Choroid plexus epithelial cell (primary cell): ENCODE measurements at places on chromosomes 13 and 19.

GRCh38 chr13:101567841-101568240 lies 115.4 kb downstream of the ITGBL1 start:
- DNase-seq, result no peak

DNA sequence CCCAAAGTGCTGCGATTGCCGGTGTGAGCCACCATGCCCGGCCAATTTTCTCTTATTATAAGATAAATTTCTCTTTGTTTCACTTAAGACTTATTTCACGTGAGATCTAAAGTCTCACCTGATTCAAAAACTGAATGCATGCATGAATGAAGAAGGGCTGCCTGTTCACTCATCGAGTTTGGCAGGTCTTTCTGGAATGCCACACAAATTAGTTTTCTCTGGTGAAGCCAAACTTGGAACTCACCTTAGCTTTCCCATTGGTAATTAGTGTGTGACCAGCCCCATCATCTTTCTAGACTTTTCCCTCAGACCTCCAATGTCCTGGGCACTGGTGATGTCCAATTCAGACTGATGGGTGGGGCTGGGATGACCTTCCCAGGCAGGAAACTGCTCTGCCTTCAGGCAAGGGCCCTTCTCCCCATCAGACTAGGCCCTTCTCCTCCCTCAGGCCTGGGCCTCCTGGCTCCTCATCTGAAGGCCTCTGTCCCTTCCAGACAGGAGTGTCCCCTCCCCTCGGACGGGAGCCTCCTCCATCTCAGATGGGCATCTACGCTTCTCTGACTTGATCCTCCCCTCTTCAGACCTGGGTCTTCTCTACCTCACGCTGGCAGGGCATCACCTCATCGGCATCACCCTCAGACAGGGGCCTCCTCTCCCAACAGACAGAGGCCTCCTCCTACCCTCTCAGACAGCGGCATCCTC lies 14.4 kb downstream of the C3 start:
- DNase-seq, result no peak

DNA sequence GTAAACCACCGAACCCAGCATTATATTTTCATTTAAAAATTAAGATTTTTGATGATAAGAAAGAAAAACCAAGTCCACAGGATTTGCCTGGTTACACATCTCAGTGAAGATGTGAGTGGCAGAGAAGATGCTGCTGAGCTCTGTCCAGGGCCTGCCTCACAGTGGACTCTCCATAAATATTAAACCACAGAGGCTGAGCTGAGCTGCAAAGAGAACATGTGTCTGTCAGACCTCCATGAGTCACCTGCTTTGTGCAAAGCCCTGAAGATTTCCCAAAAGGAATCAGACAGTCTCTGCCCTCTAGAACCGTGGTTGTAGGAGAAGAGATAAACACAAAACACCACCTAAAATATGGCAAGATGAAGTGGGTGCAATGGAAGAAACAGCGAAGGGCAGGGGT lies 127.2 kb upstream of the TSC22D1 start:
- DNase-seq, result peak; percentile 72

DNA sequence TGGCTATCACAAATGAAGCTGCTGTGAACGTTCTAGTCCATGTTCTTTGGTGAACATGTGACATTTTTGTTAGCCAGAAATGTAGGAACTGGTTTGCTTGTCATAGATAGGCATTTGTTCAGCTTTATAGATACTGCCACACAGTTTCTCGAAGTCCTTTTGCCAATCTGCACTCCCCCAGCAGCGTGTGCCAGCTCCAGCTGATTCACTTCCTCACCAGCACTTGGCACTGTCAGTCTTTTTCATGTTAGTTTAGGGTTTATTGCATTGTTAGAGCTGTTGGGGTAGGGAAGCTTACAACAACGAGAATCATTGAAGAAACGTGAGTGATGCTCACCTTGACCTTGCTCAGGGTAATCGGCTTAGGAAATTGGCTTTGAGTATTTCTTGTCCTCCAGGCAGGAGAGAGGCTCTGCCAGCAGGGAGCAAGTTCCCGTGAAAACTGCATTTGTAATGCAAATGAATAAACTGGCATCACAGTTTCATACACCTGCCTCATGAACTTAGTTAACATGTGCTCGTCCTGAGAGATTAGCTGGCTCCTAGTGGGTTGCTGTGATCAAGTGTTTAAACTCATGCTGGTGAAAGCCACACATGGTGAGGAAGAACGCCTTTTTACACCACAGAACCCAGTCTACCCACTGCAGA lies 83.9 kb downstream of the ING1 start:
- no peak for DNase-seq

GRCh38 chr13:57137585-57137984 lies 3.1 kb upstream of the PRR20A start:
- DNase-seq, result no peak

- DNase-seq, result no peak
Measured at GRCh38 chr13:100300708-100301107, 211.8 kb downstream of the PCCA start.

- DNase-seq, result no peak
Measured at GRCh38 chr19:7482584-7483439, 6.0 kb downstream of the PEX11G start.

- peak; percentile 84 for DNase-seq
Measured at GRCh38 chr19:29666578-29667386, 1.5 kb downstream of the PLEKHF1 start.

DNA sequence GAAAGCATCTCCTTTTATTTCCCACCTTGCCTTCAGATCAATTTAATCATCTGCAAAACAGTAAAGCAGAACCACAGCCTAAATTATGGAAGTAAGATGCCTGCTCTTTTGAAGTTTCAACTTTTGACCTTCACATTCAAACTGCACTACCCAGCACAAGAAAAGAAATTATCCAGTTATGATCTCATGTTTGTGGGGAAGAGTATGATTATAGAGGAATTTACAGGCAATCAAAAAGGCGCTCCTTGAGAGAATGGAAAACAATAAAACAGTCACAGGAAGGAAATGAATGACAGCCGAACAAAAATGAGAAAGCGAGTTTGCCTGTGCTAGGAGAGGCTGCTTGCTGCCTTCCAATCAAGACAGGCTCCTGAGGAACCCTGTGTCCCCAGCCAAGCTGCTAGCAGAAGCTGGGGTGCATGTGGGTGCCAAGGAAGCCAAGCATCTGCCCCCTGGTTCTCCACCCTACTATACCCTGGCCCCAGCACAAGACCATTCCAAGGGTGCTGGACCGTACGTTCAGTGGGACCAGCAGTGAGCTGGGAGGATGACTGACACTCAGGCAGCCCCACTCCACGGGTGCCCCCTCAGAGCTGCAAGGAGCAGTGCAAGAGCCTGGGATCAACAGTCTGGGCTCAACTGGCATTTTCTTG lies 47.8 kb downstream of the PEPD start:
- peak; percentile 29 for DNase-seq

DNA sequence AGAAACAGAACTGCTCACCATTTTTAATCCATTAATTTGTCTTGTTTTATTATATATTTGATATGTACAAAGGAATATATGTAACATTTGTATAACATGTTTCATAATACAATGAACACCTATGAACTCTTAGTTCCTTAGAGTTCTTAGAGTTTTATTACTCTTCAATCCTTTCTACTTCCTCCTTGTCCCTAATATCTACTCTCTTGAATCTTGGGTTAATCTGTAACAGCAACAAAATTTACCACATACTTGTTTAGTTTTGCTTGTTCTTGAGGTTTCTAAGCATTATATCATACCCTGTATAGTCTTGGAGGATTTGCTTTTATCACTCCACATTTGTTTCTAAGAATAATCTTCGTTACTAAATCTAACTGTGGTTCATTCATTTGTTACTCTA lies 151.4 kb downstream of the PDS5B start:
- DNase-seq, result no peak

GRCh38 chr13:35144166-35144890 lies 202.3 kb downstream of the NBEA start:
- DNase-seq, result no peak

DNA sequence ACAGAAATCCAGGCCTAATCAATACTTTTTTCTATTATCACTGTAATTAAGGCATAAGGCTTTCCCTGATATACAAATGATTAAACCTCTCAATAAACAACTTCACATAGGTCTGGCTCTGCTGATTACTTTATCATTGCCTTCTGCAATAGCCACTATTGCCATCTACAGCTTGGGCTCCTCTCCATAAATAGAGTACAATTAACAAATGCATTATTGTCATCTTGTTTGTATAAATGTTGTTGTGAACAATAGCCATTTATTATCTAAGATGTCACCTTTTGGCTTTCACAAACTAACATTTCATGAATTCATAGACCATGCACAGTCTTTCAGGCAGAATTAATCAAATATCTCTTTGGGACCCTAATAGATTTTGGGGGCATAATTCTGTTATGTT lies 53.3 kb downstream of the NHLRC3 start:
- no peak for DNase-seq

GRCh38 chr13:98233127-98233526 lies 56.1 kb upstream of the RNF113B start:
- DNase-seq, result no peak

- peak; percentile 77 for DNase-seq
Measured at GRCh38 chr19:44657211-44657921, 13.7 kb downstream of the PVR start.

- DNase-seq, result no peak
Measured at GRCh38 chr19:49474542-49474924, 518 bp downstream of the FLT3LG start.

- DNase-seq, result no peak
Measured at GRCh38 chr13:28012896-28013295, 24.4 kb upstream of the URAD start.

GRCh38 chr19:455031-455705 lies 5.7 kb downstream of the SHC2 start:
- DNase-seq, result no peak

- no peak for DNase-seq
Measured at GRCh38 chr19:5387472-5387871, 46.9 kb upstream of the PTPRS start.

GRCh38 chr19:31347828-31348392 lies 1.3 kb downstream of the TSHZ3 start:
- DNase-seq, result peak; percentile 29

DNA sequence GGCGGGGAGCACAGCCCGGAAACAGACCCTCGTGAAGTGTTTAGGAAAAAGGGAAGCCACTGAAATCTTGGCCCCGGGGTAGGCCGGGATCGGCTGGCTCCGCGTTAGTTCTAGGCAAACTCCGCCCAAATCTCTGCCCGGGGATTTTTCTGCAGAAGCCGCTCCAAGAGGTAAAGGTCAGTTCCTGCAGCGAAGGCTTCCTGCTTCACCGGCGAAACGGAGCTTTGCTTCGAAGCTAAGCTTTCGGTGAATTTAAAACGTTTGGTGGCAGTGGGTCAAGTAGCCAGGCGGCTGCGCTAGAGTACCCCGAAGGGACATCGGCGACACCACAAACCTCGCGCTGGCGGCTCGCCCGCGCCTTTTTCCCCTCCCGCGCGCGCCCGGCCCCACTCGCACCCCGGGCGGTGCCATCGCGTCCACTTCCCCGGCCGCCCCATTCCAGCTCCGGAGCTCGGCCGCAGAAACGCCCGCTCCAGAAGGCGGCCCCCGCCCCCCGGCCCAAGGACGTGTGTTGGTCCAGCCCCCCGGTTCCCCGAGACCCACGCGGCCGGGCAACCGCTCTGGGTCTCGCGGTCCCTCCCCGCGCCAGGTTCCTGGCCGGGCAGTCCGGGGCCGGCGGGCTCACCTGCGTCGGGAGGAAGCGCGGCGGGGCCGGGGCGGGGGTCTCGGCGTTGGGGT lies 441 bp downstream of the GJB2 start:
- DNase-seq, result peak; percentile 31

GRCh38 chr19:14118165-14119051 lies 846 bp upstream of the PRKACA start:
- DNase-seq, result peak; percentile 78

GRCh38 chr19:33134571-33135041 lies 2.7 kb downstream of the WDR88 start:
- no peak for DNase-seq

GRCh38 chr19:32662186-32662585 lies 12.8 kb downstream of the ANKRD27 start:
- DNase-seq, result peak; percentile 69

- DNase-seq, result no peak
Measured at GRCh38 chr13:110293649-110294048, 13.3 kb downstream of the COL4A1 start.

GRCh38 chr19:35307931-35308330 lies 16.0 kb downstream of the MAG start:
- no peak for DNase-seq

GRCh38 chr13:107778094-107778493 lies 437.2 kb downstream of the LIG4 start:
- no peak for DNase-seq

DNA sequence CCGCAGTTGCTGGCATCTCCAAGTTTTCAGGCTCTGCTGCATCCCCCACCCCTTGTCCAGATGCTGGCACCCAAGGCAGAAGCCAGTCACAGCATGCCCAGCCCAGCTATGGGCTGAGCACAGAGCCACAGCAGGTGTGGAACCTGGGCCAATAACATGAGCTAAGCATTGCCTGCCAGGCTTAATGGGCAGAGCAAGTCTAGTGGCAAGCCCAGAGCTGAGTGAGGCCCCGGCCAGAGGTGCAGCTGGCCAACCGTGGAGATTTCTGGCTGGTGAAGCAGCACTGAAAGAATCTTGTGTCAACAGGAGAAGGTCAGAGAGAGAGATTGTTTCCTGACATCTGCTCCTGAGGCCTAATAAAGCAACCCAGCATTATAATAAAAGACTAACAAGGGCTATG lies 111.0 kb downstream of the B3GLCT start:
- peak; percentile 11 for DNase-seq

- peak; percentile 68 for DNase-seq
Measured at GRCh38 chr13:30791354-30792001, 56.1 kb downstream of the ALOX5AP start.

DNA sequence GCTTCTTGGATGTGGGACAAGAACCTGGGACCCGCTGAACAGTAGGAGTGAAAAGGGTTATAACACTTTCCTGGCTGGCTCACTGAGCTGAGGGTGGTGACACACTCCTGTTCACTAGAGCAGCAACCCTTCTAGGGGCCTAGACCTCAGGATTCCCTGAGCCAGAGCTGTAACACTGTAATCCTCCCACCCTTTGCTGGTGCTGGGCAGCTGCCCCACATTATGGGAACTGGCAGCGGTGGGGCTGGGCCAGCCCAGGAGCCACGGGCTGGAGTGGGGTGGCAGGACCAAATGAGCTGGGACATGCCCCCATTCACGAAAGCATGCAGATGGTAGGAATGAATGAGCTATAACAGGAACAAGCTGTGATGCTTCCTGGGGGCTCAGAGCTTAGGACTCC lies 110.6 kb downstream of the B3GLCT start:
- no peak for DNase-seq

DNA sequence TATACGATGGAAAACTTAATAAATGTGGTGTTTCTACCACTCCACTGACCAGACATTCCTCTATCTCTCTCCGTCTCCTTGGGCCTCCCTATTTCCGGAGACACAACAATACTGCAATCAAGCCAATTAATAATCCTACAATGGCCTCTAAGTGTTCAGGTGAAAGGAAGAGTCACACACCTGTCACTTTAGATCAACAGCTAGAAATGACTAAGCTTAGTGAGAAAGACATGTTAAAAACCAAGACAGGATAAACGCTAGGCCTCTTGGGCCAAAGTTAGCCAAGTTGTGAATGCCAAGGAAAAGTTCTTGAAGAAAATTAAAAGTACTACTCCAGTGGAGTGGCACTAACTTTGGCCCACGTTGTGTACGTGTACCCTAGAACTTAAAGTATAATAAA lies 22.5 kb downstream of the ZDHHC20 start:
- no peak for DNase-seq
